ENCODE measurements at places on chromosomes 2 and 18.

DNA sequence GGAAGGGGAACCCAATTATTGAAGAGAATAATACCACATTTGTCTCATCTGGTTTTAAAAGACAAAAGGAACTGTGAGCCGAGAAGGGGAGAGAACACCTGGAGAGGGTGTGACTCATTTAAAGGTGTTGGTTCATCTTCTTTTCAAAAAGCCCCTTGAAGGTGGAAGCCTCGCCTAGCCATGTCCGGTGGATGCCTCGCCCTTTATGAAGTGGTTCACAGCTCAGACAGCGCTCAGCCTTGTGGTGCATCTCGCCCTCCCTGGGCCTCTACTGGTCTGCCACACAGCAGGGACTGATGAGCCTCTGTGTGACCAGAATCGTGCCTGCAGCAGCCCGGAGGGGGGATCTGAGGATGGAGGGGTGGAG, 290.0 kb upstream of the CXCR4 start:
- DNase-seq = no peak

- no peak for DNase-seq
These were observed 168.7 kb upstream of the NDUFV2 start for GRCh38 chr18:8933714-8934284.

- no peak for DNase-seq
These were observed 161.8 kb downstream of the PRKCE start for GRCh38 chr2:45813003-45813941.

- no peak for DNase-seq
These were observed 190.1 kb downstream of the CDCA7 start for GRCh38 chr2:173544641-173545363.

GRCh38 chr18:23057096-23057495, 78.2 kb upstream of the CABLES1 start:
- DNase-seq = no peak

GRCh38 chr18:50879302-50880118, 592 bp downstream of the ME2 start:
- DNase-seq = no peak

- DNase-seq = no peak
These were observed 23.3 kb downstream of the PLEK start for GRCh38 chr2:68388358-68388757.
